ENCODE measurements at places on chromosomes 4 and X. TPM values are rescaled to one million over a fixed set of nuclear protein-coding genes. Genes with fewer than 3 reads are reported as not detected.

DNA sequence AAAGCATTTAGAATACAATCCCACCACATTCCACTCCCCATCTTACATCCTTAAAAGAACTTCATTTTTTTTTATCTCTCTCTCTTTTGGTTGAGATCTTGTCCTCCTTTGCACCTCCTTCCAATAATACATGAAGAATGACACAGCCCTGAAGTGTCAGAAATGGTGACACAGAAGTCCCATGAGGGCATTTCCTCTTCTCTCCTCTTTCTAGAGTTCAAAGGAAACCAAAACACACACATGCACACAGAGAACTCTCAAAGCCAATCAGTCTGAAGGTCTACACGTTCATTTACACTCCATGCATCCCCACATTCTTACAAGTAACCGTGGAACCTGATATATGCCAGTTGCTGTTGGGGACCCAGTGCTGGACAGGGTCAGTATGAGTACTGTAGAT, 450.7 kb downstream of the HNRNPD start:
- no peak for DNase-seq

DNA sequence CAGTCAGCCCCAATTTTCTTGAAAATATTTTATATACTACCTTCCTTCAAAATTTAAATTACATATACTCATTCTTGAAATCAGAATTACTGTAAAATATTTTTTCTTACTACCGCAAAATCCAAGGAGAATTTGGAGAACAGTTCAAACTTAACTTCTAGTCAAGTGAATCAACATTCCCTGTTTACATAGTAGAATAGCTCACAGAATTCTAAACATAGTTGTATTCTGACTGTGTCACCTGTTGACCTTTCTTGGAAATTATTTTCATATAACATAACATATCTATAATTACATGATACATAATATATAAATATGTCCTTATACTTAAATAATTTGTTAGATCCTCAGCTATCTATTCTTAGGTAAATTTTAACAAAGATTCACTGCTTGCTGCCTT, 31.0 kb upstream of the FGF5 start:
- no peak for DNase-seq

- no peak for DNase-seq
Observed at GRCh38 chr4:5826437-5827107, 66.3 kb downstream of the CRMP1 start.

GRCh38 chrX:53244610-53245009, 19.6 kb upstream of the KDM5C start:
- no peak for DNase-seq

GRCh38 chrX:68115371-68115770, 317.9 kb downstream of the OPHN1 start:
- DNase-seq, result no peak

DNA sequence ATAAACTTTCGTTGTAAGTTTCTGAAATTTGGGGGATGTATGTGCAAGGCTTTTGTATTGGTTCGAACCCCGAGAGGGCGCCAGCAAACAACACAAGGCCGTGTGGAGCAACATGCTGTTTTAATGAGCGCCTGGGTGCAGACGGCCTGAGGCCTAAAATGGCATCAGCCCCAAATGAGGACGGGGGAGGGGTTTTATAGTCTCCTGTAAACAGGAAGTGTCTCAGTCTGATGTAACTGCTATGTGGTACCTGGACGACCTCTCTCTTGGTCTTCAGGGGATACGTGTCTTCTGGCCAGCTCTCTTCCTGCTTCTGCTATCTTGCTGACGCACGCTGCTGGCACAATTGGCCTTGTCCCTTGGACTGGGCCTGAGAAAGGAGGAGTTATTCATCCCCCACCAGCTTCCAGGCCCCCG, 1348.0 kb downstream of the ADGRL3 start:
- DNase-seq, result no peak

DNA sequence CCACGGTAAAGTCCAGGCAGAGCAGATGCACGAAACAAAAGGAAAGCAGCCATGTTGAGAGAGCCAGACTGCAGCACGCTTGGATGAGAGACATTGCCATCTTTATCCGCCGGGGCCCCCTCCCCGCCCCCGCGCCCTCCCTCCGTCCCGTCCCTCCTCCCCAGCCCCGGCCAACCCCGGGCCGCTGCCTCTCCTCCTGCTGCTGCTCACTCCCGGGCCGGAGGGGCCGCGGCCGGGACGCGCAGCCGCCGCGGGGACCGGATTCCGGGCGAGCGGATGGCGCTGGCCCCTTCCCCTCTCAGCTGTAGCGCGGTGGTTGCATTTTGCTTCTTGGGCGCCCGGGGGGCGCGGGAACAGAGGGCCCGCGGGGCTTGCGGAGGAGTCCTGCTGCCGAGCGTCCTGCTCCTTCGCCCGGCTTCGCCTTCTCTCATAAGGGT, 542 bp downstream of the RNF150 start:
- DNase-seq, result peak; percentile 15

DNA sequence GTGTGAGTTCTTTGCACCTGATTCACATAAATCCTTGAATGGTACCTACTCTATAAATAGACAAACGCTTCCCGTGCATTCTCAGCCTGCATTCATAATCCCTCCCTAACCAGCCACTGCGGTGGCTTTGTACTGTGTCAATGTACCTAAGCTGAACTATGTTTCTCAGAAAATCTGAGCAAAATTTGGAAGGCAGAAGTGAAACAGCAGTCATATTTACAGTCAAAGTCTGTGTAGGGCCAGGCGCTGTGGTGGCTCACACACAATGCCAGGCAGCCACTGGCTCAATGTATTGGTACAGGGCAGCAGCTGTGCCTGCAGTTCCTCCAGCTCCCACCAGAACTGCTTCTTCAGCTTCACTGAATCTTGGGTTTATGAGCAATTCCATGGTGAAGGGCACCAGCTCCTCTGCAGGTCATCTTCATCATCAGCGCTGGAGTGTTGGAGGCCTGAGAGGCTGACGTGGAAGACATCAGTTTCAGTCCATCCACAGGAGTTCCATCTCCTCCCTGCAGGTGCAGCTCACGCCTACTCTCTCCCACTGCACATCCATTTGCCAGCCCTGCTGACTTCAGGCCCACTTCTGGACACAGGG, 32.3 kb upstream of the IRF2 start:
- no peak for DNase-seq

- no peak for DNase-seq
Observed at GRCh38 chrX:9569876-9570301, 105.0 kb downstream of the TBL1X start.

DNA sequence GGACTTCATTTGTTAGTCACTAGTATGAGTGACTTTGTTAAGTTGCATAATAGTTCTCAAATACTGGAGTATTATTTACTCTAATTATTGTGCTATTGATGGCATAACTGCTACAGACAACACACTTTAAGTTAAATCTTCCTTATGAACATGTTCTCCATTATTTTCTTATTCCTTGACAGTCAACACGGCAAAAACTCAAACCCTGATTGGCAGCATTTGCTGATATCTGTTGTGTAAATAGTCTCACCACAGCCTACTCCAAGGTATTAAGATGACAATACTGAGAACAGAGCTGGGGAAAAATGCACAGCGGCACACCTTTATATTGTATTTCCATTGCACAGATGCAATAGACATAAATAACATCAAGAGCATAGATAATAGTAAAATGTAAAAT, 568.0 kb upstream of the AADAT start:
- no peak for DNase-seq

- no peak for DNase-seq
Observed at GRCh38 chr4:110629780-110630687, 7.2 kb upstream of the PITX2 start.

DNA sequence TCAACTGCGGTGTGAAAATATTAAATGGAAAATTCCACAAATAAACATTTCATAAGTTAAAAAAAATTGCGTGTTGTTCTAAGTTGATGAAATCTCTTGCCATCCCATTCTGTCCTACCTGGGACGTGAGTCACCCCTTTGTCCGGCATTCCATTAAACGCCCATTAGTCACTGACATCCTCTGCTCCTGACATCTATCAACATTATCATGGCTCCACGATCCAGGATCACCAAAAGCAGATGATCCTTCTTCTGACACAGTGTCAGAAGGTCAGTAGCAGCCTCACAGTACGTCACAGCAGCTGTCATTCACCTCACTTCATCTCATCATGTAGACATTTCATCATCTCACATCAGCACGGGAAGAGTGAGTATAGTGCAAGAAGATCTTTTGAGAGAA, 125.7 kb downstream of the ZNF827 start:
- DNase-seq, result no peak

DNA sequence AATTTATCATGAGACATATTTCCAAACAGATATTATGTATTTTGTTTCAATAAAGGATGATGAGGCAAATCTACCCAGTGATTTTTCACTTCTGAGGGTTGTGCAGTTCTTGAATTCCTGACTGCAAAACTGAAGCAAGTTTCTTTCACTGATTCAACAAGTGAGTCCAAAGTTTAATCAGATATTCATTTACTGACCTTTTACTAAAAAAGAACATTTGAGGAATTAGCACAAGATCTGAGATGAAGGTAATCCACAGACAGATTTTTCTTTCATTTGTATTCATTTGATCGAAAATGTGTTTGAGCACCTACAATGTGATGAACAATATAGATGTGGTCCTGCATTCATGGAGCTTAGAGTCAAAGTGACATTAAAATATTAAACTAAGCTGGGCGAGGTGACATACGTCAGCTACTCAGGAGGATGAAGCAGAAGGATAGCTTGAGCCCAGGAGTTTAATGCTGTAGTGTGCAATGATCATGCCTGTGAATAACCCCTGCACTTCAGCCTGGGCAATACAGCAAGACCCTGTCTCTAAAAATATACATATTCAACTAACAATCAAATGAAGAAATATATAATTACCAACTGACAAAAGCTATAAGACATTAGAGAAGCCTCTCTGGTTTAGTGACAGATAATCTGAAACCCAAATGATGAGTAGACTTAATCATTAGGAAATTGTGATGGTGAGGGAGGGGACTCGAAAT, 76.6 kb downstream of the ANXA3 start:
- no peak for DNase-seq

- no peak for DNase-seq
Observed at GRCh38 chr4:105979506-105979905, 84.2 kb downstream of the NPNT start.

- DNase-seq, result no peak
Observed at GRCh38 chr4:47839259-47839658, 1.4 kb upstream of the CORIN start.

DNA sequence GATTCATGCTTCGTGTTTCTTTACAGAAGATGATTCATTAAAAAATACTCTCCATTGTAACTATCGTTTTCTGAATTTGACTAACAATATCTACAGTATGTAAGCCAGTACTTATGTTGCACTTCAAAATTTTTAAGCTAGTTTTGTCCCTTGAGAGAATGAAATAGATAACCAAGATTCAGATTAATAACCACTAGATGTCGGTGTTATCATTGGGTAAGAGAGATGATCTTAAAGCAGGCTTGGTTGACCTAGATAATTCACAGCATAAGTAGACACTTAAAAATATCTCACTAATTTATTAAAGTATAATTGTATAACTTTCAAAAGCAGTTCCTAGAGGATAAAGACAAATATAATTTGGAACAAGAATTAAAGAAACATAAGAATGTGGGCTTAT, 430.9 kb downstream of the C4orf33 start:
- no peak for DNase-seq

DNA sequence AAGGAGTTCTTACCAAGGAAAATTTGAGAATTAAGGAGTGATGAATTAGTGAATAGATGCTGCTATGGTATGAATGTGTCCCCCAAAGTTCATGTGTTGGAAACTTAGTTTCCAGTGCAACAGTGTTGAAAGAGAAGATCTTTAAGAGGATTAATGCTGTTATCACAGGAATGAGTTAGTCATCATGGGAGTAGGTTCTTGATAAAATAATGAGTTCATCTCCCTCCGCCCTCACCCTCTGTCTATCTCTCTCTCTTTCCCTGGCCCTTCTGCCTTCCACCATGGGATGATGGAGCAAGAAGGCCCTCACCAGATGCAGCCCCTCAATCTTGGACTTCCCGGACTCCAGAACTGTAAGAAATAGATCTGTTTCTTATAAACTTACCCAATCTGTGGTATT, 38.3 kb upstream of the KLHL8 start:
- DNase-seq, result no peak

DNA sequence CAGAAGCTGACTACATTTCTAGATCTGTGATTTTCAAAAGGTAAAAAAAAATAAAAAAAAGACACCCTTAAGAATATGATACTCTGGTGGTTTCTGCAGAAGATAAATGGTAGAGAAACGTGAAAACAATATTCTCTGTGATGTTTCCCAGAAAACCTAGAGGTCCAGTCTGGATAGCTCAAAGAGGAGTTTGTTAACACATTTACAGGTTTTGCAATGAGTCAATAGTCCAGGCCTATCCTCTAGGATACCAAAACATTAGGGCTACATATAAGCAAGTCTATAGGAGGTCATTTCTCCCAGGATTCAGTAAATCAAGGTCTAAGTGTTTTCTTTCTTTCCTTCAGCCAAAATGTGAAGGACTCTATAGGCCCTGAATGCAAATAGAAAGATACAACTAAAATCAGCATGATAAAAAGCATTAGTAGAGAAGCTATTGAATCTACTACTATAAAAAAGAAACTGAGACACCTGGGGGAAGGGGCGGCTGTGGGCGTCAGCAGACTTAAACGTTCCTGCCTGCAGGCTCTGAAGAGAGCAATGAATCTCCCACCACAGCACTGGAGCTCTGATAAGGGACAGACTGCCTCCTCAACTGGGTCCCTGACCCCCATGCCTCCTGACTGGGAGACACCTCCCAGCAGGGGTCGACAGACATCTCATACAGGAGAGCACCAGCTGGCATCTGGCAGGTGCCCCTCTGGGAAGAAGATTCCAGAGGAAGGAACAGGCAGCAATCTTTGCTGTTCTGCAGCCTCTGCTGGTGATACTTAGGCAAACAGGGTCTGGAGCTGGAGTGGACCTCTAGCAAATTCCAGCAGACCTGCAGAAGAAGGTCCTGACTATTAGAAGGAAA, 33.7 kb upstream of the SPP1 start:
- DNase-seq, result no peak

DNA sequence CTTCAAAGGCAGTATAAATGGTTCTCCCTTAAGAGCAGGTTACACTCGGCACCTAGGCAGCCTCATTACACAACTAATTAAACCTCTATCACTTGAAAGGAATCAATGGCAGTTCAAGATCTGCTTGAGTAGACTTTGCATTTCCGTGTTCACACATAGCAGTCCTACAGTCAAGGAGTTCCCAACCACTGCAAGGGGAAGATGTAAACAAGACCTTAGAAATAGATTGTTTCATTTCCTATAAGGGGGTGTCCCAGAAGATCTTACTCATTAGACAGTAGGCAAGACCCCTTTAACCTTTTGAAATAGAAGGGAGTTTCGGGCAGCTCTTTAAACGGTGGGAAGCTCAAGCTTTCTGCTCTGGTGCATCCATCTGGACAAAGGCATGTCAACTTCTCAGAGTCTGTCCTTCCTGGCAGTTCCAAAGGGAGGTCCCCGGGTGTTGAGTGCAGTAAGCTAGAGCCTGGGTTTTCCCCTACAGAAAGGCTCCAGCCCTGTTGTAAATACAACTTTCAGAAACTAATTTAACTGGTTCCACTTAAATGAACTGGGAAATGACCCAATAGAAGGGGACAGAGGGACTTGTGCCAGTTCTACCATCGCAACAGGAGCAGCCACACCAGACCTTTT, 150.8 kb downstream of the RBMX2 start:
- no peak for DNase-seq

USP17L15 gene
- not detected for total RNA-seq

CXCL3 gene
- total RNA-seq, result not detected

FIP1L1 gene
- 28.3 TPM for total RNA-seq

CAMK2D gene
- total RNA-seq, result 25.7 TPM

TMEM271 gene
- not detected for total RNA-seq

PITX2 gene
- total RNA-seq, result not detected

IL13RA2 gene
- total RNA-seq, result not detected

CMC4 gene
- total RNA-seq, result 20.5 TPM

CSAG2 gene
- not detected for total RNA-seq

FATE1 gene
- total RNA-seq, result not detected

PLAC1 gene
- total RNA-seq, result not detected

XAGE2 gene
- total RNA-seq, result not detected

CRLF2 gene
- total RNA-seq, result not detected
